Fibroblast of lung (primary cell): ENCODE measurements at places on chromosomes 4 and X.

DNA sequence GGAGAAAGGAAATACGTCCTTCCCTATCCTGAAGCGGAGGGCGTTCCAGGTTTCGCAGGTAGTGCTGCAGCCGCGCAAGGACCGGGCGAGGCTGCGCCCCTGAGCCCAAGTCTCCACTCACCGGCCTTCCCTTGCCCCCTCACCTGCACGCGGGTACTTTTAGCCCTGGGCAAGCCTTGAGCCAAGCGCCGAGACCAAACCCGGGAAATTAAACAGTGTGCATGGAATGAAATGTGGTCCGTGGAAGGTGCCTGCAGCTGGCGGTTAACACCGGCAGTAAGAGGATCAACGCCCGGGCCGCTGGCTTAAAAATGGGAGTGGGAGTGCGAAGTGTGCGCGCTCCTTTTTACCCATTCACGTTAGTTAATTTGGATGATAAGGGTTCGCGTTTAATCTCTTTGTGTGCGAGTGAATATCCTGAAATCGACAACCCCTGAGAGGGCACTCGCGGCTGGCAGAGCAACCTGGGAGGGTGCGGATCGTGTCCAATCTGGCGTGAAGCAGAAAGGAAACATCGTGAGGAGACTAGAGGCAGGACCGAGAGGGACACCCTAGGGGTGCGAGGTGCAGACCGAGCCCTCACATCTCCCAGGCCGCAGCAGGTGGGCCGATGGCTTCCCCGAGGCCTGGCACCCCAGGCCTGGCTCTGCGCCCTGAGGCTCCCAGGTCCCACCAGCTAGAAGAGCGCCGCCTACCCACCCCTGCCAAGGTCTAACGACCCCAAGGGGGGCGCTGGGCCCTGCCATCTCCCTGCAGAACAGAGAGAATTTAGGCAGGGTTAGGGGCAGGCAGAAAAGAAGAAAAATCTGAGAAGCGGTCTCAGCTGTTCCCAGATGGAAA is 2.0 kb upstream of the HELT start:
- DNase-seq: no peak

DNA sequence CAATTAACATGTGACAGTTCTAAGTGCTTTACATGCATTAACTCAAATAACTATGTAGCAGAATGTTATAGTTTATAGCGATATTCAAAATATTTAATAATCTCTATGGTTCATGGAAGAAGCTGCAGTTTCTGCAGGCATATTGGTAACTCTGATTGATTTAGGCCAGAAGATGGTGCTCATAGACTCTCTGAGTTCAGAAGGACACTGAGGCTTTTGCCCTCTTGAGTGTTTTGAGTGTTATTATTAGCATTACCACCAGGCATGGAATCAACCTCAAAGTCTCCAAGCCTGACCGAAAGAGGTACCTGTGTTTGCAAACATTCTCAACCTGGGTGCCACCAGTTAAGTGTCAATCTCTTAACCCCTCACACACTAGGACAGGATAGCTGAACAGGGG is 792.3 kb upstream of the PCDH7 start:
- no peak for DNase-seq

GRCh38 chr4:82373486-82373815 is 340 bp downstream of the HNRNPD start:
- DNase-seq: no peak

DNA sequence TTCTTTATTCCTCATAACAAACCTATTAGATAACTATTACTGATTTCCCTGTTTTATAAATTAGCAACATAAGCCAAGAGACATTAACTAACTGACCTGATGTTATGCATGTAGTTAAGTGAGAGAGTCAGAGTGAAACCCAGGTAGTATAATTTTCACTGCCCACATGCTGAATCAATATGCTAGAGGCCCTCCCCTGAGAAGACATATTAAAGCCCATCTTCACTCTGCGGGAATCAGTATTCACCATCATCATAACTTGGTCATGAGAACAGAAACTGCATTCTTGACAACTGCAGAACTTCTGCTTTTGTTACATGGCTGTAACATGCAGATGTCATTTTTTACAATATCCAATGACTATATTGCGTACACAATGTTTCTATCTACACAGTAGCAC is 1324.3 kb downstream of the ARAP2 start:
- no peak for DNase-seq

GRCh38 chr4:6773616-6774540 is 8.6 kb upstream of the KIAA0232 start:
- DNase-seq: no peak

DNA sequence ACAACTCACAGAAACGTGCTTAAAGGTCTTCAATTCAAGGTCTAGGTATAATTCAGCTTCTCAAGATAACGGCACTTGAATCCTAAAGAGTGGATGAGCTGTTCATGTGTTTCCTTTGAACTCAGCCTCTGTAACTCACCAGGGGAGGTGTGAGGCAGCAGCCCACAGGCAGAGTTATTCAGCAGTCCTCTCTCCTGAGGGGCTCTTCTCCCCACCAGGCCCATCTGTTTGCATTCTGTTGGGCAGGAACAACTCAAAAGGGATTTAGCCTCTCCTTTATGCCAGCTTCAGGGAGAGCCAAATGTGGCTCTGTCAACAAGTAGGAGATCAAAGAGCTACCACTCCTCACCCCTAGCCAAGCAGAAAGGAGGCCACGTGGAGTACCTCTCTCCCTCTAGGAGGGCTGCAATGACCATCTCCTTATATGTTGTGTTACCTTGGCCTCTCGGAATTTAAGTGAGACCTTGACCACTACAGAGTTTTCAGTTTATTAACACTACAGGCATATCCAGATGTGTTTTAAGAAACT is 151.2 kb downstream of the SPATA18 start:
- DNase-seq: no peak
